ENCODE measurements at places on chromosomes 2 and 18.
A peak's percentile ranks its signal among the peaks of the same experiment; 100 is the strongest.

DNA sequence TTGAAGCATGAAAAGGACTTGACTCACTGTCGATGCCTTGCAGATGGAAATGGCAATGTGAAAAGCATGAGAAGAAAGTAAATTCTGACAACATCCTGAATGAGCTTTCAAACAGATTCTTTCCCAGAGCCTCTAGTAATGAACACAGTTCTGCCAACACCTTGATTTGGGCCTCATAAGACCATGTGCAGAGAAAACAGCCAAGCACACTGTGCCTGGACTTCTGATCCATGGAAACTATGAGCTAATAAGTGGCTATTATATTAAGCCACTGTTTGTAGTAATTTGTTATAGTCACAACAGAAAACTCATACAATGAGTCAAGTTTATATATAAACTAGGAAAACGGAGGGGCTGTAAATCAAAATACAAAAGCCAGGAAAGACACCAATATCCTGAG, 477.3 kb downstream of the MBD2 start:
- no peak for DNase-seq

- peak; percentile 87 for DNase-seq
Measured at GRCh38 chr2:156333951-156334495, 1.5 kb upstream of the NR4A2 start.

- no peak for DNase-seq
Measured at GRCh38 chr18:21664069-21664468, 40.5 kb downstream of the ABHD3 start.

DNA sequence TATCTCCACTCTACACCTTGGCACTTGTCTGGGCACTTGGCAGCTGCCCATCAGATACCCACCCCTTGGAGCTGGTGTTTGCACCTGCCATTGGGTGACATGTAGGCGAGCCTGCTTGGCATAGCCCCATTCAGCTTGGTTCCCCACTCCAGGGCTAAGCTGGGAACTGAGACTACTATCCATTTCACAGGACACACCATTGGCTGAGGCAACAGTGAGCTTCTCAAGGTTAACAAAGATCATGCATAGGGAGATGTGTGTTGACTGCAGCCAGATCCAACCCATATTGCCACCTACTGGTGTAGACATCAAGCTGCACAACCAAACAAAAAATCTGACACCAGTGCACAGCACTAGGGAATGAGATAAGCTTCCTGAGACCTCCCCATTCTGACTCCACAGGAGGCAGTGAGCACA, 1389.8 kb upstream of the TMEFF2 start:
- no peak for DNase-seq

DNA sequence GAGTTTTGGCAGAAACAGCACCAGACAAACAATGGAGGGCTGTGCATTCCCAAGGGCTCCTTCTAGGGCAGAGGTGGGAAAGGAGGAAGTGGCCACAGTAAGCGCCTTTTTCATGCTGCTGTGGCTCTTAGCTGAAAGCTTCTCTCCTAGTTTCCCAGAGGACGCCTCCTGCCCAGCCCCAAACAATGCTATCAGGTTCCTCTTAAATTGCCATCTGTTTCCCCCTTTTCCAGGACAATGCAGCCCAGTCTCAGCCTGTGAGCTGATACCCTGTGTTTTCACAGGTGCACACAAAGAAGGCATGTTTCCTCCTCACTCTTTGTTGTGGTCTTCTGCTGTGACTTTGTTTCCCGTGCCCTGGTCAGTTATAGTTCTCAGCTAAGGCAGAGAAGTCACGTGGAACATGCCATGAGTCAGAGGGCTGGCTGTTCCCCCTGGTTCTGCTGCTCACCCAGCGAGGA, 5.4 kb upstream of the FAM124B start:
- no peak for DNase-seq

GRCh38 chr2:95525294-95526035, 40.9 kb upstream of the TRIM43B start:
- no peak for DNase-seq

DNA sequence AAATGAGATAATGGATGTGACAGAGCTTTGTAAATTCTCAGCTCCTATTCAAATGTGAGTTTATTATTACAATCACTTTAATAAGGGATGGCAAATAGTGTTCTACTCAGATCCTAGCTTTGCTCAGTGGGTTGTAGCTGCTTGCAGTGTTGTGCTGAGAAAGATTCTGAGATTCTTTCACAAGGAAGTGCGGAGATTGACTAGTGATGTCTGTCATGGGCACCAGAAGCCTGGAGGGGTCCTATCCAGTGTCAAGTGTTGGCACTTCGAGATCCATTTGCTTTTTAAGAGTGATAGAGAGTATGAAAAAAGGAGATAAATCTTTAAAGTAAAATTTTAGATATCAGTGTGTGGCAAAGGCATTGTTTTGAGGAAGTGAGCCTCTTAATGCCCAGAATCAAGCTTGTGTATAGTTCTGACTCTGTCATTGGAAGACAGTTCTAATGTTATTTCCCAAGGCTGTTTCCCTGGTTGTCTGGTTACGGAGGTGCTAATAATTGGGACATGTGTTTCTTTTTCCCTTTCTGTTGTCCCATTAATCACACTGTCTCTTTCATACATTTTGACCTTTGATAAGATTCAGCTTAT, 181.7 kb upstream of the SPRED2 start:
- DNase-seq: no peak

GRCh38 chr18:57749604-57749970, 53.5 kb downstream of the ATP8B1 start:
- DNase-seq: no peak

DNA sequence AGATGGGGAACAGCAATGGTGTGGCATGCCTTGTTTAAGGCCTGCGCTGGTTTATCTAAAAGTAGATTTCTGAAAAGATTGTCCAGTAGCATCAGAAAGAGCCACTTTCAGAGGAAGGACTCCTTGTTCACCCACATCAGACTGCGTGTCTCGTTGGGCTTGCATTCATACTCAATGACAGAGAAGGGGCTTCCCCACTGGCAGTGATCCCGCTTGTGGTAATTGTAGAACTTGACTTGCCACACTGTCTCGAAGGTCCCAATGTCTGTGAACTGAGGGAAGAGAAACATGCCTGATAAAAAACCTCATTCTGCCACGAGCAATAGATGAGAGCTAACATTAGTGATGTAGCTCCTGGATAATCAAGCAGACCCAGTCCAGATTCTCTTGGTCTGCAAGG, 26.0 kb downstream of the CNRIP1 start:
- DNase-seq: no peak

DNA sequence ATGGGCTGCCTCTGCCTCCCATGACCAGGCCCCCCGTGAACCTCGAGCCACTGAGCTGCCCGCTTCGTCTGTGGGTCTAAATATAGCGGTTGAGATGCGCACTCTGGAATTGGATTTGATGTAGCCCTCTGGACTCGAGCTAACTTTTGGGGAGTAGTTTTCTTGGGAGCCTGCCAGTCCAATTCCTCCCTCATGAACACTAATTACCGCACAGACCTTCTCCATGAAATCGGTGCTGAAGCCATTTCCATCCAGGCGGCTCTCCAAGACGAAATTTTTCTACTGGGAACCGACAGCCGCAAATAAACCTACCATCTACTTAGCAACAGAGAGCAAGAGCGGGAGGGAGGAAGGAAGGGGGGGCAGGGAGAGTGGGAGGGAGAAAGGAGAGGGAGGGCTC, 63.6 kb downstream of the CELF4 start:
- DNase-seq: no peak

DNA sequence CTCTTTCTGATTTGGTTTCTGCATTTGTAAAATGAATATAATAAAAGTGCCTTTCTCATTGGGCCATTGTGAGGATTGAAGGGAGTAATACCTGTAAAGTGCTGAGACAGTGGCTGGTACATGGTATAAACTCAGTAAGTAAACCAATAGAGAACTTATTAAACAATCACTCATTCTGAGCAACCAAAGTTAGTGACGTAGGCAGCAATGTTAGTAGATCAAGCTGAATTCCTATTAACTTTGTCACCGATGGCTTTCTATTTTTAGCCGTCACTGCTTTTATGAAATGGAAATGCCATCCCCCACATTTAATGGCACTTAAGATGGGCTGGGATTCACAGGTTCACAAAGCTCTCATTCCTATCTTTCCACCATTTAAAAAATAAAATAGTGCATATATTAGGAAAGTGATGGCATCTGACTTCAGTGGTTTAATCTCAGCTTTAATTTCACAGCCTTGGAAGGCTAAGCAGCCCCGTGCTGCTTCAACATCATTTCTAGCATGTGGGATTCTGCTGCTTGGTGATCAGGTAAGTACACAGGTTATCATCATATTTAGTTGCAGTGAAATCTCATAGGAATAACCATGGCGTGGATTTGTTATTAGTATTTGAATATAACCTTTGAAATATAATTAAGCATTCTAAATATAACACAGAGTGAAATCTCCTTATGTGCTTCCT, 17.6 kb upstream of the PPP4R1 start:
- DNase-seq: no peak

DNA sequence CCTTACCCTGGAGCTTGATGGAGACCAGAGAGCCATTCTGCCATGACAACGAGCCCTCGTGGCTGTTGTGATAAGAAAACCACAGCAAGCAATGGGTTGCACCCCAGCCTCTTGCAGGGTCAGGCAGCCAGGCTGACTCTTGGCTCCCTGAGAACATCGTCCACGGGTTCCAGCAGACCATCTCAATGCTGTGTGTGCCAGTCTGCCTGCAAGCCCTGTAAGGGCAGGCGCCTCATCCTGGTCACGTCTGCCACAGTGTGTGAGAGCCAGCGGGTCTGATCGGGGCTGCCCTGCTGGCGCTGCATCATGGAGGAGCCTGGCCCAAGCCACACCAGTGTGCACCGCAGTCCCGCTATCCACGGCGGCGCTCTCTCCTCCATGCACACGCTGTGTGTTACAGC, 71.0 kb upstream of the MGAT4A start:
- DNase-seq: no peak

DNA sequence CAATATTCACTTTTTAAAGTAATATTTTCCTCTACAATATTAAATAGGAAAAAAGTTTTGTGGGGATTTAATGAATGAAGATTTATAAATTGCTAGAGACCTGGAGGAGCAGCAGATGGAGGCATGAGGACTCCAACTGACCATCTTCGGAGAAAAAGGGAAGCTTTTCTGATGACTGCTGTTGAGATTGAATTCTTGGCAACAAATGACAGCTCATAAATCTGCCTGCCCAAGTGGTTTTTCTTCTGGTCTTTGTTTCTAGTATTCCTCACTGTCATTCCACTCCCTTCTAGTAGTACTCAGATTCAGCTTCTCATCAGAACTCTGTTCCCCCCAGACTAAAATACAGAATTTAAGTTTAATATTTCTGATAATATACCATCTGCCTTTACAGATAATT, 157.0 kb downstream of the EML6 start:
- DNase-seq: no peak

All from ascending aorta (tissue), 2 donors.